ENCODE measurements at places on chromosomes 6 and 20.

DNA sequence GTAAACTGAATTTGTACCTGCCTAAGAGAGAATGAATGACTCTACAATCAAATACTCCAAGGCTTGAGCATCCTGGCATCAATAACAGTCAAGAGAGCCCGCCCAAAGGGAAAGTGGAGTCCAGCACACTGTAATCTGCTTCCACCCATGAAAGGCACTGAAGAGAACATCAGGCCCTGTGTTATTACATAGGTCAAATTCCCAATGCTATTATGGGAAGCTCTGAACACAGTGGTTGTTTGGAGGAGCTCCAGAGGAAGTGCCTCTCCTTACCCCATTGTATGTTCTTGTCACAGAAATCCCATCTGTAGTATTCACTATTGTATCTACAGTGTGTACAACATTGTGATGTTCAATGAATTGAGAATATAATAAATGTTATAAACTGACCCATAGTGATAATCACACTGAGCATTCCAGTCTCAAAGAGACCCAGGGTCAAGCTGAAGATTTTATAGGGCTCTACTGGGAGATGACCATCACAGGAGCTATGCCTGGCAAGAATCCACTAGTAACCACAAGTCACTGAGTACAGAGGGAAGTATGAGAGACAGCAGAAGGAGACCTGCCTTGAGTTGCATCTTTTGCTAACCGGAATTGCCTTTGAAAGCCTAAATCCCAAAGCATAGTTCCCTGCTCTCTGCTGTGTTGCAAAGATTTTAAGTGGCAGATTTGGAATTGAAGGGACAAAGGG is 446.7 kb downstream of the GJA1 start:
- no peak for DNase-seq

GRCh38 chr6:107574856-107575255 is 84.9 kb downstream of the SOBP start:
- no peak for DNase-seq

DNA sequence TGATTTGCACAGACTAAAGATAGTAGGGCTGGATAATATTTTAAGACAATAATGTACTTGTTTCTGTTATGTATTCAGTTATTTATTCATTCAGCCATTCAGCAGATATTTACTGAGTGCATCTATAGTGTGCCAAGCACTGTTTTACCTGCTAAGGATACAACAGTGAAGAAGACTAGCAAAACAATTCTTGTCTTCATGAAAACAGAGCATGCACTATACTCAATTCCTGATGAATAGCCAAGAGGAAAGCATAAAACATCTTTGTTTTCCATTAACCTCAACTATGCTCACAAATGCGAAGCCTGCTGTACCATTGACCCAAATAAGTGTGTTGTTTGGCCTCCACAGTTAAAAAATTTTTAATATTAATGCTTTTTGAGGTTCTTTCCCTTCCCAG is 436.7 kb downstream of the BCKDHB start:
- no peak for DNase-seq

DNA sequence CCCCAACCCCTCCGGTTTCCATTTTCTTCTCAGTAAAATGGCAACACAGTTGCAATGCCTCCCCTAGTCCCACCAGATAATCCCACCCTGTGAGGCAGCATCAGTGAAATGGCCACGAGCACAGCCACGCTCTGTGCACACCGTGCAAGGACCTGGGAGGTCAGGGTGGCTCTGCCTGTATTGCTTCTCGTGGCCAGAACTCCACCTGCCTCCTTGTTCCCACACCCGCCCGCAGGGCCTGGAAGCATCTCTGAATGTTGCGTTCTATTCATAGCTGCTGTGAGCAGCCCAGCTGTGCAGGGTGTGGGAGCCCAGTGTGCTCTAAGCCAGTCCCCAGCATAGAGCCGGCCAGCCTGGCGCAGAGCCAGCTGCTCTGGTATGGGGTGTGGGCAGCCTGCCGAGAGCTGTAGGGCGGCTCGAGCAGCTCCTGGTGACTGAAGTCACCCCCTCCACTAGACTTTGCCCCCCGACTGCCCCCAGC is 161.1 kb downstream of the DLL1 start:
- DNase-seq: peak; percentile 40

DNA sequence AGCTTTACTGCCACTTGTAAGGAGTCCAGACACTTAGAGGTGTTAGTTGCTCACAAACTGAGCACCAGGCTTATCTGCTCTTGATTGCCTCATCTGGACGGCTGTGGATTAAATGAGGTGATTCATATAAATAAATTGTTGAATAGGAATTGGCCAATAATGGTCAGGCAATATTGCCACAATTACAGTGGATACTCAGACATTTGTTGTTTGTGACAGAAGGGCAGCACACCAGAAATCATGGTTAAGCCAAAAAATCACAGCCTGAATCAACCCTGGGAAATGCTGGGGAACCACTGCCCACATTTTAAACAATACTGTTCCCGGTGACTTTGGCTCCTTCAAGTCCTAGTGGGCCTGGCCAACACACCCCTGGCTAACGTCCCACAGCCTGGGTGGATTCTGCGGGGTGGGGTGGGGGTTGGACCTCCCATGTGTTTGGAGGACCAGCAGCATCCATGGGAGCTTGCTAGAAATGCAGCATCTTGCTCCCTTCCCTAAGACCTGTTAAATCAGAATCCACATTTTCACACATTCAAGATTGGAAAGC is 29.5 kb upstream of the SPDEF start:
- DNase-seq: no peak

DNA sequence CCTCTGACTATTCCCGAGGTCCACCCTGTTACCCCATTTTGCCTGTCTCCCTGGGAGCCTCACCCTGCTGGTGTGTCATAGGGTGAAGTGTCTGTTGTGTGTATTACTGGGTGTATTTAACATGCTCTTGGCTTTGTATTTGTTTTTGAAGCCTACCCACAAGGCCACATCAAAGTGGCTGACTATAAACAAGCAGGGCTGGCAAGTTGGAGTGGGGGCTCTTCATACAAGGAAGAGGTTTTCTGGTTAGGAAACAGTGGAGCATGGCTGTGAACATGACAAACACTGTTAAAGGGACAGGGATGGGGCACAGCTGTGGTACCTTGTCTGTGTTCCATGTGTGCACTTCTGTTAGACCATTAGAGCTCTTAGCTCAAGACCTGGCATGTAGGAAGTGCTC is 26.3 kb downstream of the HECA start:
- no peak for DNase-seq

DNA sequence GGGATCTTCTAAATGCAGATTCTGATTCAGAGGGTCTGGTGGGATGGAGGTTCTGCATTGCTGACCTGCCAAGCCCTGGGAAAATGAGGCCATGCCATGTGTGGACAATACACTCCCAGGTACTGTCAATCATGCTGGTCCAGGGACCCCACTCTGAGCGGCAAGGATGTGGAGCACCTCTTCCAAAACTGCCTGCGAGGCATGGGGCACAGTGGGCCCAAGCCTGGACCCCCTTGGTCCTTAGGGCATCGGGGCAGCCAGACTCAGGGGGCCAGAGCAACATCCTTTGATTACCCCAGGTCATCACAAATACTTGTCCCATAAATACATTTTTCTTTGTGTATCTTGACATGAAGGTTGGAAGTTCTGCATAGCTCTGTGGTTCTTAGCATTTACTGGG is 76.8 kb upstream of the NXT1 start:
- DNase-seq: no peak

GRCh38 chr6:80145509-80145908 is 39.0 kb downstream of the BCKDHB start:
- no peak for DNase-seq

DNA sequence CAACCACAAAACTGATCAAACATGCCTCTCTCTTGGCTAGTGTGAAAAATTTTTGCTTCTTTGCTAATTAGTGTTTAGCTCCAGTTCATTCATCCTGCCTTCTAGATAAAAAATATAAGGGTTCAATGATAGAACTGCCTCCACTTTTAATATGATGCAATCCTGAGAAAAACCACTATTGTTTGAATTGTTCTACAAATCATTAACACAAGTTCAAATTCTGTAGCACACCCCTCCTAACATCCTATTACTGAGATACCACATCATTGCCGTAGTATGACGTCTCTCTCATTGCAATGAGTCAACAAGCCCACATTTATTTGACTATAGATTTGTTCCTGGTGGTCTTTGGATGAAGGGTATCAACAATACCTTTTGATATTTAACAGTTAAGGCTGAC is 365.8 kb upstream of the OPRM1 start:
- DNase-seq: no peak

GRCh38 chr20:23116311-23117089 is 30.4 kb upstream of the CD93 start:
- peak; percentile 68 for DNase-seq

Data from dorsolateral prefrontal cortex (tissue), 122 donors.